ENCODE measurements at places on chromosomes 2 and 18.
A peak's percentile ranks its signal among the peaks of the same experiment; 100 is the strongest.

DNA sequence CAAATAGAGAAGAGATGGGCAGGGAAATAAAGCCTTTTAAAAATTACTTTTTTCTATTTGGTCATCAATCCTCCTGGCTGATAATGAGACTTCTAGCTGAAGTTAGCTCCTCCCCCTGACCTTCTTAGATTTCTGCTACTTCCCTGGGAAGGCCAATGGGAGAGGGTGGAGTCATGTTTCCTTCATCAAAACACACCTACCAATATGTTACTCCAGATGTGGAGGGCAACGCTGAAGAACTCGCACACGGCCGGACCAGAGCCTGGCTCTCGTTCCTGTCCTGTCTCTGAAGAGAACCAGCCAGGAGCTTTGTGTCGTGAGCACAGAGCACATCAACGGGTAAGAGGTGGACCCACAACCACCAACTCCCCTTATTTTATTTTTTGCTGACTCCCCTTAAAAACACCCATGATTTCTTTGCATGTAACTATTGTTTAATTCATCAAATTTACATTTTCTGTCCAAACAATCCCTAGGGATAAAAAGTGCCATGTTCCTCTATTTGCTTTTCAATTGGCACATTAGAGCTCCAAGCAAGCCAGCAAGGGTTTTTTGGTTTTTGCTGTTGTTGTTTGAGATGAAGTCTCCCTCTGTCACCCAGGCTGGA, 94.9 kb downstream of the ADD2 start:
- DNase-seq = no peak

DNA sequence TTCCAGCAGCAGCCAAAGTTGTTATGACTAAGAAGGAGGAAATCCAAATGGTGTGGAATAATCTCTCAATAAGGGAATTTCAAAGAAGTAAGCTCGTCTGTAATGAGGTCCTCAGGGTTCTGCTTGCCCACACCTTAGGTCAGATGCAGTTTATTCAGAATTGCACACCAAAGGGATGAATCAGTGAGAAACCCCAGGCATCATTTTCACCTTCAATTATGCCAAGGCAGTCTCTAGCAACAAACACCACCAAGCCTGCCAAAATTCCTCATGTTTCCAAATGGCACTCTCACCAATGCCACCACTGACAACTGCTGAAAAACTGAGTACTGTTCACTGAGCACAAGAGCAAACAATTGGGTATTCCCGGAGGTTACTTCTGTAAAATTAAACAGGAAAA, 43.6 kb downstream of the KCNG3 start:
- DNase-seq = no peak

- no peak for DNase-seq
Measured at GRCh38 chr2:10530607-10531239, 82.6 kb upstream of the ODC1 start.

DNA sequence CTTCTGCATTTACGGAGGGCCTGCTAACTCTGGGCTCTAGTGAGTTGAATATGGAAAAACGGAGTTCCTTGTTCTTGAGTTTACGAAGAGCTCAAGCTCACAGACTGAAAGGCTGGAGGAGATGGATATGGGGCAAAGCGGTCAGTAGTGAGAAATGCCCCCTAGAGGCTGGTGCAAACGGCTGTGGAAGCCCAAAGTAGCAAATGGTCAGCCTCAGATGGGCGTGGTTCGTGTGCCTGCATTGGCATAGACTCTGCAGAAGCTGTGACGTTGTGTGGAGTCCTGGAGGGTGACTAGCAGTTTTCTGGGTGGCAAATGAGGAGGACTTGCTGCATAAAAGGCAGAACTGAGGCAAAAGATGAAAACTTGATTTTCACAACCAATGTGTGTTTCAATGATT, 93.6 kb upstream of the TWIST2 start:
- DNase-seq = no peak

- DNase-seq = no peak
Measured at GRCh38 chr2:9985531-9986328, 34.2 kb downstream of the GRHL1 start.

DNA sequence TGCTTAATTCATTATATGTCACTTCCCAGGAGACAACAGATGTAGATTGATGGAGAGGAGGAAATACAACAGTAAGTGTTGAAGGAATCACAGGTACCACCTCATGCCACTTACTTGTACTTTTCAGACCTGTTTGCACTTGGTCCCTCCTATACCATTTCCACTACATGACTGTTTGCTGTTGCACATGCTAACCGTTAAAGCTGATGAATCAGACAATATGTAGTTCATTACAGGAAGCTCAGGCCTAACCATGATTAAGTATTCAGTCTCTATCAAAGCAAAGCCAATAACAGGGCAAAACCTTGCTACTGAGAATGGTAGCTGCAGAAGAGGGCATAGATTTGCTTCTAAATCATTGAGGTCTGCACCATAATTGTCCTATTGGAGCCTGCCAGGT, 30.2 kb upstream of the GRP start:
- DNase-seq = peak; percentile 5

DNA sequence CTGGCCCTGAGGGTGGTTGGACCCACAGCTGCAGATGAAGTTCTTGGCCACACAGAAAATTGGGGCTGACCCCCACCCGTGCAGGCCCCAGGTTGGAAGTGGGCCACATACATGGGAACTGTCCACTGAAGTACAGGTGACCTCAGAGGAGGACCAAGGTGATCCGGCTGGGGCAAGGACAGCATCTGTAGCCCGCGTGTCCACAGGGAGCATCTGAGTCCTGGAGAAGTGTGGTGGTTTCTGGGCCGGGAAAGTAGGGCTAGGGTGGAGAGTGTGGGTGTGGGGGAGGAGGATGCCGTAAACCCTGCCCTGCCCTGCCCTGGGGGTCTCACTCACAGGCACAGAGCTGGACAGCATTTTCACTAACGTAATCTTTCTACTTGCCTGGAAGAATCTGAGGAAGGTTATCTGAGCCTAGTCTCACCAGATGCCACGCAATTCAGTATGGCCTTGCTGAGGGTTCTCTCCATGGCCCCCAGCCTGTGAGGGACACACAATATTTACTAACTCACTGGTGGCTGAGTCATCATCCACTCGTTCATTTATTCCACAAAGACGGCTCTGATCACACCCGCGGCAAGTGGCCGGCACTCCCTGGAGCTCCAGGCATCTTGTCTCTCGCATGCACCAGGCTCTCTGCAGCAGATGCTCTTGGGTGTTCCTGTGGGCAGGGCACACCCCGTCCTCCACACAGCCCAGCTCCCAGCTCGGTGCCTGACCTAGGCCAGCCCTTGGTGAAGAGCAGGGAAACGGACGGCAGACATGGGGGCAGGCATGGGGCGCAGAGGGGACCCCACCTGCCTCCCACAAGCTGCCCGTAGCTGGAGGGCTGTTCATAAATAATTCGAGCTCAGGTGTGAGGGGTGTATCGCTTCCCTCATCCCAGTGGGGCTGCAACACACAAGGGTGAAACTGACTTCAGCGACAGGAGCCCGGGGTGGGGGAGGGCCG, 51.2 kb downstream of the INHBB start:
- DNase-seq = no peak

- no peak for DNase-seq
Measured at GRCh38 chr2:211503856-211504255, 947.5 kb downstream of the CPS1 start.

DNA sequence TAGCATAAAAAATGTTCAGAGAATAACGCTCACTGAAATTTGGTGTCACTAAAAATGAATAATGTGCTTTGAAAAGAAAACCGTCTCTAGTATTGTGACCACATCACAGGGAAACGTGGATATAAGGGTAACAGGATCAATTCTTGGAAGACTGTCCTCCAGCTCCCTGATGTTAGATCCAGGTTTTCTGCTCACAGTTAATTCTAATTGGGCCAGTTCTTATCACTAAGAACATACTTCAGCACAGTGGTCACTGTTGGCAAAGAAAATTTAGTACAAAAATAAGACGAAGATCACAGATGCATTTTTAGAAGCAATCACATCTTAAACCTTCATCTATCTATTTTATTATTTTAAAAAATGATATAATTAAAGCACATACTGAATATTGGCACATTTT, 57.0 kb upstream of the CD226 start:
- DNase-seq = peak; percentile 35

DNA sequence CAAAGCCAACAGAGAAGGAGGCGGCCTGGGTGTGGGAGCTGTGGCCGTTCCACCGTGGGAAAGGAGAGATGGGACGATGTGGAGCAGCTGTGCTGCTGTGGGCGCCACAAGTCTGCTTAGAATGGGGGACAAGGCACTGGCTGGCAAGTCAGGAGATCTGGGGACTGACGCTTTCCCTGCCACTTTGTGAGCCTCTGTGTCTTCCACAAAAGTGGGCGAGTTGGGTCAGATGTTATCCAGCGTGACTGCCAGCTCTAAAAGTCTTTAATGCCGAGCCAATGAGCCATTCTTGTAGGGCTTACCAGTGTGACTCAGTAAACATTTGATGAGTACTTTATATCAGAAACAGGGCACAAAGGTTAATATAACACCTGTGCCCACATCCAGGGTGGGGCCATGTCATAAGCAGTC, 113.6 kb upstream of the MGAT5 start:
- DNase-seq = no peak

DNA sequence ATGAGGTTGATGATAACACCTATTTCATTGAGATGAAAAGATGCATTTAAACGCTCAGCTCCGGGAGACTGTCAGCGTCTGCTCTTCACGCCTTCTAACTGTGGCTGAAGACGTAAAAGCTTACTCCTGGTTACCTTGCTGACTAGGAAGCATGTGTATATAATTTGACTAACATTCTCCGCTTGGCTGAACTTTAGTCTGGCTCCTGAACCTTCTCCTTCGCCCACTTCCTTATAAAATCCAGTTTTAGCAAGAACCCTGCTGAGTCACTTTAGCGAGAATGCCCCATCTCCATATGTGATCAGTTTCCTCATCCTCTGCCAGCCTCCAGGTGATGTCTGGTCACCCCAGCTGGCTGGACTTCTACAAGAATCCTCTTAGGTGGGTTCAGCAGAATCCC, 12.7 kb upstream of the CREG2 start:
- peak; percentile 28 for DNase-seq

DNA sequence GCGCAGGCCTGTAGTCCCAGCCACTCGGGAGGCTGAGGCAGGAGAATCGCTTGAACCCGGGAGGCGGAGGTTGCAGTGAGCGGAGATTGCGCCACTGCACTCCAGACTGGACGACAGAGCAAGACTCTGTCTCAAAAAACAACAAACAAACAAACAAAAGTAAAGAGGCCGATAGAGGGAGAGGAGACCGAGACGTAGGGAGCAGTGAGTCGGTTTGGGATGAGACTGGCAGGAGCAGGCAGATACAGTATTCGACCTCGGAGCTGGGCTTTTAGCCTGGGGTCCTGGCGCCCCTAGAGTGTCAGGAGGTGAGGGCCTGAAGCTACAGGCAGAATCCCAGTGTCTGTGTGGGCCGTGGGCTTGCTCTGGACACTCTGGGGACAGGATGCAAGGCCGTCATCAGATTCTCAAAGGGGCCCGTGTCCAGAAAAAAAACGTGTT, 51.2 kb downstream of the SLC4A1AP start:
- no peak for DNase-seq

DNA sequence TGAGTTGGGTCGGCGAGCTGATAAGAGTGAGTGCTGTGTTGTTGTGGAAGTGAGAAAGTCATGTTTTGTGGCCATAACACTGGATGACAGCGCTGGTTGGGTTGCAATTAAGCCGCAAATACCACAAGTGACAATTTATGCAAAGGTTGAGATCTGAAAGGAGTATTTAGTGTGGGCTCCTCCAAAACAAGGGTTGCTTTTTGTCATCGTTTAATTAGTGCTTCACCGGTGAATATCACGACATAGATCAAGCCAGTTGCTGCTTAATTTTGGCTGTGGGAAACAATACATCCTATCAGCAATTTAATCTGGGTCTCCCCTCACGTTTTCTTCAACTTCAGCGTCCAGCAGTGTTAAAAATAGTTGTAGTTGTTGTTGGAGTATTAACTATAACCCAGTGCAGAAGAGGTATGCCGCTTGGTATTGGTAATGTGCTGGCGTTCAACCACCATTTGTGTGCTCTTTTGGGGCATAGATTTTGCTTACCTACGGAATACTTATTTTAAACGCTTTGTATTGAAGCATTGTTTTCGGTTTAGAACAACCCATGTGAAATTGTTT, 662 bp downstream of the ACVR2A start:
- DNase-seq = peak; percentile 12

DNA sequence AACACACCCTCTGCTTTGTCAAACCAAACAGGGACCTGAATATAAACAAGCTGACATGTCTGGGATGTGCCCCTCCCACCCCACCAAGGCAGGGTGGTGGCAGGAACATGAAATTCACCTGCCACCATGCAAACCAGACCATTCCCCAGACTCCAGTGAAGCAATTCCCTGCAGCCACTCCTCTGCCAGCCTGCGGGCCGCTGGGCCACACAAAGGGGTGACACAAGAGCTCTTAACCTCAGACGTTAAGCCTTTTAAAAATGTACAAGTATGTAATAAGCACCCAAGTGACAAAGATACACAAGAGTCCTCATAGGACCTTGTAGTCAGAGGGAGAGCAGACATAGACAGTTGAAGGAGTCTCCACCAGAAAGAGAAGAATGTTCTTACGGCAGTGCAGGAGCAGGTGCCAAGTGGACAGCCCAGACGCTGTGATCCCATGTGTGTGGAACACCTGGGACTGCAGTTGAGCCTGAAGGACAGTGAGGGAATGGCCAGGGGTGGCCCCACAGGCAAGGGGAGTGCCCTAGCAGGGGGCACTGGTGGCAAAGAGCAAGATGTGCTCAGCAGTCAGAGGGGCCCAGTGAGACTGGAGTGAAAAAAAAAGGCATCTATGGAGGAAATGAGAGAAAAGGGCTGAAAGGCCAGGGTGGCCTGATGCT, 36.9 kb downstream of the CRACDL start:
- DNase-seq = no peak

DNA sequence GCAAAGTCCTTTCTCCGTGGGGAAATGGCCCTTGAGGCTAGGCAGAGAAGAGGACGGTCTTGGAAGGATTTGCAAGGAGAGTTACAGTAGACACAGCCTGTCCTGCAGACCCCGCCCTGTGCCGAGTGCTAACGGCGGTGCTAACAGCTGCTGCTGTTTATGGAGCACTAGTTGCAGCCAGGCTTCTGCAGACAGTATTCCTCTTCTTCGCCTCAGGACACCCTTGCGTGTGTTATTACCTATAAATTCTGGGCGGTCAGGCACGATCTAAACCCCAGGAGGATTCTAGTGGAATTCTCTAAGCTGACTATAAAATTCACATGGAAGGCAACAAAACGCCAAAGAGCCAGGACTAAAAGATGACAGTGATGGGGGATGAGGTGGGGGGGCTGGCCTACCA, 139.8 kb downstream of the GLI2 start:
- DNase-seq = no peak

- DNase-seq = no peak
Measured at GRCh38 chr2:173472112-173472511, 117.4 kb downstream of the CDCA7 start.

GRCh38 chr2:219507581-219508443, 6.5 kb upstream of the ASIC4 start:
- DNase-seq = no peak

- DNase-seq = no peak
Measured at GRCh38 chr2:65536596-65536995, 104.2 kb upstream of the SPRED2 start.

GRCh38 chr2:144498277-144498676, 21.6 kb downstream of the ZEB2 start:
- DNase-seq = no peak

GRCh38 chr18:8084160-8084559, 517.0 kb downstream of the PTPRM start:
- DNase-seq = peak; percentile 46

GRCh38 chr2:221235941-221236340, 336.2 kb downstream of the EPHA4 start:
- DNase-seq = no peak

GRCh38 chr18:73151086-73151485, 283.3 kb upstream of the NETO1 start:
- peak; percentile 20 for DNase-seq

GRCh38 chr2:74498500-74499266, 720 bp downstream of the LBX2 start:
- DNase-seq = no peak

- no peak for DNase-seq
Measured at GRCh38 chr2:95234816-95235215, 27.5 kb downstream of the ZNF892 start.

All from IMR-90 (cell line).